ENCODE measurements at places on chromosomes 4 and X. TPM values are rescaled to one million over a fixed set of nuclear protein-coding genes. Genes with fewer than 3 reads are reported as not detected.
A peak's percentile ranks its signal among the peaks of the same experiment; 100 is the strongest.

BEX5 gene
- 12.0 TPM for polyA plus RNA-seq

MAOB gene
- polyA plus RNA-seq = not detected

NR0B1 gene
- polyA plus RNA-seq = not detected

GRCh38 chr4:138977524-138977923, 38.1 kb upstream of the NOCT start:
- H3K4me3 ChIP-seq = no peak overlapping the region
- H3K4me1 ChIP-seq = no peaks in the 10 kb centered on the region
- H3K27me3 ChIP-seq = no peaks in the 10 kb centered on the region
- DNase-seq = no peak
- no peaks in the 10 kb centered on the region for H3K36me3 ChIP-seq

- no peaks in the 10 kb centered on the region for H3K36me3 ChIP-seq
- H3K4me1 ChIP-seq = no peaks in the 10 kb centered on the region
- DNase-seq = no peak
- H3K4me3 ChIP-seq = no peak overlapping the region
- no peaks in the 10 kb centered on the region for H3K27me3 ChIP-seq
- H3K27ac ChIP-seq = no peak overlapping the region
These were observed 17.9 kb upstream of the MAOB start for GRCh38 chrX:43899878-43900815.

GRCh38 chrX:154029439-154029838, 9.7 kb upstream of the IRAK1 start:
- no peak overlapping the region for H3K27ac ChIP-seq
- H3K36me3 ChIP-seq = peaks cover 24% of the 10 kb centered on the region
- H3K27me3 ChIP-seq = no peaks in the 10 kb centered on the region

DNA sequence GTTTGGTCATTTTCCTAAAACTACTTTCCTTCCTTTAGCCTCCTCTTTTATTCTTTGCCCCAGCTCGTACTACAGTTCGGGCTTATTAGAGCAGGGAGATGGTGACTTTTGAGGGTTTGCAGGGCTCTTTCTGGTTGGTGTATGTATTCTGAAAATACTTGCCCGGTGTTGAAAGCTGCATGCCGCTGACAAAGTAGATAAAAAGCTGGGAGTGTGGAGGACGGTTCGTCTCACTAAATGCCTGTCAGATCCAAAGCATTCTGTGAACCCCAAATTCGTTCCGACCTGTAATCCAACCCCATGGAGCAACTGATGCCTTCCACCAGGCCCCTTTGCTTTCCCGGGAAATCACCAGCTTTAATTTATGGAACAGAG, 19.2 kb downstream of the TRIM2 start:
- peaks cover 36% of the 10 kb centered on the region for H3K4me1 ChIP-seq
- H3K27ac ChIP-seq = peak overlapping the region; percentile 56
- peak overlapping the region; percentile 62 for H3K4me3 ChIP-seq
- H3K36me3 ChIP-seq = no peaks in the 10 kb centered on the region
- DNase-seq = no peak

DNA sequence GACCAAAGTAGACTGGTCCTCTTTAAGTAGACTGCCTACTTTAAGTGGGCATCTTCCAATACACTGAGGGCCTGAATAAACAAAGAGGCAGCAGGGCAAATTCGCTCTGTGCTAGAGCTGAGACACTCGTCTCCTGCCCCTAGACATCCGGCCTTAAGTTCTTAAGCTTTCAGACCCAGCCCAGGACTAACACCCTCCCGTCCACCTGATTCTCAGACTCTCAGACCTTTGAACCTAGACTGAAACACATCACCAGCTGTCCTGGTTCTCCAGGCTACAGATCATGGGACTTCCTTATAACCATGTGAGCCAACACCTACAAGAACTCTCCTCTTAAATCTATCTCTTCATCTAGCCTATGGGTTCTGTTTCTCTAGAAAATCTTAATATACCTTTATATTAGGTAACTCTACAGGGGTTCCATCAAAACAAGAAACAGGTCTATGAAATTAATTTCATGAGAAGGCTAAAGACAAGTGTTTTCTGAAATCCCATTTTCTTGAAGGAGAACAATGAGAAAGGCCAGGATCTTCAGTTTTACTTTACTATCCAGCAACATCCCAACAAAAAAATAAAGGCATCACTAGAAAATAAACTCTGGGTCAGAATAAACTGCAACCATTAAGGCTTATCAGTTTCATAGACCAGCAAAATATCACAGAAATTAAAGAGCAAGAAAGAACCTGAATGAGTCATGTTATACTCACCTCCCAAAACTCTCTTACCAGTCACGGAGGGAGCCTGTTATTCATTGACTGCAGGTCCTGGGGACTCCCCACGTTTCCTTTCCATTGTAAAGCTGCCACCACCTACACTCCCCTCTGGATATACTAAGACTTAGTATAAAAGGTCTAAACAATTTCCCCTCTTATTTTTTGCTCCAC, 14.8 kb downstream of the ADGRA3 start:
- no peaks in the 10 kb centered on the region for H3K36me3 ChIP-seq
- no peak overlapping the region for H3K4me3 ChIP-seq
- no peaks in the 10 kb centered on the region for H3K4me1 ChIP-seq
- H3K27ac ChIP-seq = no peak overlapping the region
- H3K27me3 ChIP-seq = no peaks in the 10 kb centered on the region

DNA sequence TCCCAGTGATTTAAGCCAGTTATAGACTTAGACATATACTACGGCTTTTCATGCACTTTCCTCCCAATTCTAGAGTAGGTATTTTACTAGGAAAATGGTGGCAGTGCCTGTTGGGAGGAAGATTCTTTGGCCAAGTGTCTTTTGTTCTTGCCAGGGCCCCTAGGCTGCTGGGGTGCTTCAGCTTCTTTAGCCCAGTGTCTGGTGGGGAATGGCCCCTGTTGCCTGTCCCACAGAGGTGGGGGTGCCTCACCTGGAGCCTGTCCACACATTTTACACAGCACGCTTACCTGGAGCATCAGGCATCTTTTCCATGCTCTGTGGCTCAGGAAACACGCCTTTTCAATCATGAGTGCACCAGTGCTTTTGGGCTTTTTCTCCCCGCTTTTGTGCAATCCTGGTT, 33.2 kb upstream of the MSANTD1 start:
- no peak for DNase-seq
- no peaks in the 10 kb centered on the region for H3K27me3 ChIP-seq
- H3K4me1 ChIP-seq = no peaks in the 10 kb centered on the region

GRCh38 chrX:148555101-148555500, 54.7 kb downstream of the AFF2 start:
- no peaks in the 10 kb centered on the region for H3K4me1 ChIP-seq
- DNase-seq = no peak
- H3K27me3 ChIP-seq = no peaks in the 10 kb centered on the region

DNA sequence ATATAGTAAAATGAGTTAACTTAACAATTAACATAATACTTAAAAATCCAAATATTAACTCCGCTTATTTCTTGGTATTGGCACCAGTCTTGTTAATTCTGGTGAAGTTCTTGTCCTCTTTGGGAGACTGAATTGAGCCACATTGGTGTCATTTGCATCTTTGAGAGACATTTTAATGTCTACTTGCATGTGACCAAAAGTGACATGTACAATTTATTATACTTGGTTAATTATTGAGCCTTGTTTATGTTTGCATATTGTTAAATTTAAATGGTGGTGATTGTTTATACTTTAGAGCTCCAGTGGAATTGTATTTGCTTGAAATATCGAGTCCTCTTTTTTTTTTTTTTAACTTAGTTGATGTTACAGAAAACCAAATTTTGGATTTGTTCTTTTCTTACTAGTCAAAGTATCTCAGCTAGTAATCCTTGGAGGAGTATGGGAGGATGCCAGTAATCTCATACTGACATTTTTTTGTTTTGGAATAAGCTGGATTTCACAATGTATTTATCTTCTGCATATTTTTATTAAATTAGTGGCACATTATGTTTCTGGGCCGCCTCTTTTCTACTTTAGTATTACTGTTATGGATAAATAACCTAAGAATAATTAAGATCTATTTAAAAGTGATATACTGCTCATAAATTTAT, 3.9 kb downstream of the SPCS3 start:
- H3K4me1 ChIP-seq = peaks cover 77% of the 10 kb centered on the region
- no peak overlapping the region for H3K27ac ChIP-seq
- H3K4me3 ChIP-seq = no peak overlapping the region
